Caudate nucleus (tissue), 63 donors: ENCODE measurements at places on chromosomes 4 and X.

DNA sequence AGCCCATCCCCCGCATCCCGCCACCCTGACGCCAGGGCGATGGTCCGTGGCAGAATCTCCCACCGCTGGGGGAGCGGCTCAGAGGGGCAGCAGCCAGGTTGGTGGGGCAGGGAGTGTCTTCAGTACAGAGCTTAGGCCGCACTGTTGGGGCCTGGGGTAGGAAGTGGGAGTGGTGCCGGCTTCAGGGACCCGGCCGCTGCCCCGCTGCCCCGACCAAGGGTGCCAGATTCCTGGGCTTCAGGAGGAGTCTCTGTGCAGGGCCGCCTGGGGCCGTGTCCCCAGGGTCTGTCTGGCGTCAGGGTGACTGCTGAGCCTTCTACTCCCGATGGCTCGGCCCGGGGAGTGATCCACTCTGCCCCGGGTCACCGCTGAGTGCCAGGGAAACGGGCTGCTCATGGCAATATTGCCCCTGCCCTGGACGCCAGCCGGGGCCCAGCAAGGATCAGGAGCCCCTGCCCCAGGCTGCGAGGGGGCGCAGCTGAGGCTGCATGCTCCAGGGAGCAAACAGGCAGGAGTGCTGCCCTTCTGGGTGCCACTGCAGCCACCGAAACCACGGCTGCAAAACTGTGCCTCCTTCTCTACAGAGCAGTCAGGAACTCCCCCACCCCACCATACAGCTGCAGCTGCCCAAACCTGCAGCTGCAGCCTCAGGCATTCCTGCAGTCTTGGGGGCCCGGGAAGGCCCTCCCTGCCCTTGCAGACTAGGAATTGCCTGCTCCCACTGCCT is 1206.1 kb downstream of the ARAP2 start:
- no peak for DNase-seq

DNA sequence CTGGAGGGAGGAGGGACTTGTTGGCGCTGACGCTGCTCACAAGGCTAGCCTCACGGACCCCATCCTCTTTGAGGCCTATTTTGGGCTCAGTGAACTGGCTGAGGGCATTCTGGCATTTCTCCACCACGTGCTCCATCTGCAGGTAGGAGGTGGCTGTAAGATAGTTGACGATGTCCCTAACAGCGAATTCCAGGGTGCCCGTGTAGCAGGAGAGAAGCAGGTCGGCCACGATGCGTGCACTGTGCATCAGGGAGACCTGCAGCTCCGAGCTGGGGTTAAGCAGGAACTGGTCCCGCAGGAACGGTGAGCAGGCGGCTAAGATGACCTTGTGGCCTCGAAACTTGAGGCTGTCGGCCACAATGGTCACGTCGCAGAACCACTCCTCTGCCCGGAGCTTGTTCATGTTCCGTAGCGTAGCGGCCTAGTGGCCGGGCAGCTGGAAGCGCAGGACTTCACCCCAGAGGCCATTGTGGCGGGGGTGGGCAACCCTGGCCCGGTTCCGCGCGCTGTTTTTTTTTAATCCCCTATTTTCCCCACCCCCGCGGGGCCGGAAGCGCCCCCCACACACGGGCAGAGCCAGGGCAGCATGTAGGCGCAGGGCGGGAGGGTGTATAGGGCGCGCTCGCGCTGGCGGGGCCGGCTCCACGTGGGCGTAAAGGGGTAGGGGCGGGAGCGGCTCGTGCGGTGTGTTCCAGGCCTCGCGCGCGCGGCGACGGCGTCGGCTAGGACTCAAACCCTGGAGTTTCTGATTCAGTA is 73.2 kb downstream of the UBE2K start:
- no peak for DNase-seq

DNA sequence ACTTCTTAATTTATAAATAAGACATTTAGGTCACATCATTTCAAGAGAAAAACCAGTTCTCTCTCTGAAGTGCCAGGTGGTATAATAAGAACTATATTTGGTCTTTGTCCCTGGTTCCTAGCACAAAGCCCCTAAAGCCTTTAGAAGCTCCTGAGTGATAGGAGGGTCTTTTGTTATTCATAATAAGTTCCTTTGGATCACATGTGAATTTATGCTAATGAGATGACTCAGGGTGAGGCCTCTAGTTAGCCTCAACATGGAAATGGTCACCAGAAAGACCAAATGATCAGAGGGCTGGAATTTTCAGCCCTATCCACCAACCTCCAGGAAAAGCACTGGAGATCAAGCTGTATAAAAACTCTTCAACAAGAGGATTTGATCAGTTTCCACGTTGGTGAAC is 68.1 kb upstream of the BLTP1 start:
- no peak for DNase-seq

GRCh38 chrX:28920153-28920943 is 333.1 kb downstream of the IL1RAPL1 start:
- no peak for DNase-seq

DNA sequence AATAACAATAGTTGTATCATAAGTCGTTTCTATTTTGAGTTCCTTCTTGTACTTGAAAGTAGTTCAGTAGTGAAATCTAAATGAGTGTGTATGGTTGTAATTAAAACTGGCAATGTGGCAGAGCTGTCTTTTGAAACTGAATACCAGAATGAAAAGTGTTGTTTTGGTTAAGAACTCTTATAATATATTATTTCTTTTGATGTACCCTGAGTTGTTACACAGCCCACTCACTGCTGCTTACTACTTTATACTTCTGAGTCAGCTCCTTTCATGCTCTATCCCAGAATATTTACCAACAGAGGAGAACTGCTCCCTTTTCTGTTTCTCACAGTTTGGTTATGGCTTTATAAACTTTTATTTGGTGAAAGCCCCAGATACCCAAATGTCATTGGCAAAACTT is 28.8 kb downstream of the FAM199X start:
- DNase-seq: no peak

GRCh38 chr4:52914051-52914605 is 52.0 kb downstream of the RASL11B start:
- DNase-seq: no peak

- no peak for DNase-seq
These were observed 44.9 kb downstream of the HADH start for GRCh38 chr4:108034565-108034964.
